ENCODE measurements at places on chromosomes 6 and 20.

- no peak for DNase-seq
These were observed 108.6 kb downstream of the BANF2 start for GRCh38 chr20:17808357-17808756.

- no peak for DNase-seq
These were observed 7.9 kb upstream of the FAM209A start for GRCh38 chr20:56516631-56517030.

DNA sequence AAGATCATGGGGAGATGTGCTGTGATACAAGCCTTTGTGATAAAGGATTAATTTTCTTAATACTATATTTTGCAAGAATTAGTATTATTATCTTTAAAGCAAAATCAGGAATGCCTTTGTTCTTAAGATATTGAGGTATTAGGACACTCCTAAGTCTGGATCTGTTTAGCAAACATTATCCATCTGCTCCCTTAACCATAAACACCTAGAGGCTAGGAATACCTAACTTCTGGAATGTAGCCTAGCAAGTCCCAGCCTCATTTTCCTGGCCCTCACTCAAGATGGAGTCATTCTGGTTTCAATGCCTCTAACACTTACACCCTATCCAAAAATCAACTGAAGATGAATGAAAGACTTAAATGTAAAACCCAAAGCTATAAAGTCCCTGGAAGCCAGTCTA is 106.3 kb upstream of the GJE1 start:
- DNase-seq, result no peak

- no peak for DNase-seq
These were observed 336.7 kb downstream of the GJA1 start for GRCh38 chr6:121771937-121772720.

DNA sequence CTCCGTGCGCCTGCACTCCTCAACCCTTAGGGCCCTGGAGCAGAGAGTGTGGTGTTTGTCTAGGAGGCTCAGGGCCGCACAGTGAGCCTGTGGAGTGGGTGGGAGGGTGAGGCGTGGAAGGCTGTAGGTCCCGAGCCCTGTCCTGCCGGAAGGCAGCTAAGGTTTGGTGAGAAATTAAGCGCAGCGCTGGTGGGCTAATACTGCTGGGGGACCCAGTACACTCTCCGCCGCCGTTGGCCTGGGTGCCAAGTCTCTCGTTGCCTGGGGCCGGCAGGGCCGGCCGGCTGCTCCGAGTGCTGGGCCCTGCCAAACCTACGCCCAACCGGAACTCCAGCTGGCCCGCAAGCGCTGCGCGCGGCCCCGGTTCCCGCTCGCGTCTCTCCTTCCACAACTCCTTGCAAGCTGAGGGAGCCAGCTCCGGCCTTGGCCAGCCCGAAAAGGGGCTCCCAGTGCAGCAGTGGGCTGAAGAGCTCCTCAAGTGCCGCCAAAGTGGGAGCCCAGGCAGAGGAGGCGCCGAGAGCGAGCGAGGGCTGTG is 40.4 kb upstream of the MCUR1 start:
- peak; percentile 77 for DNase-seq

GRCh38 chr20:49899541-49900383 is 15.6 kb downstream of the SPATA2 start:
- no peak for DNase-seq

GRCh38 chr6:128033156-128033555 is 132.3 kb upstream of the THEMIS start:
- no peak for DNase-seq

- no peak for DNase-seq
These were observed 82.9 kb upstream of the ATXN1 start for GRCh38 chr6:16844183-16844582.

- DNase-seq, result no peak
These were observed 274.9 kb downstream of the UTRN start for GRCh38 chr6:144559865-144560593.

DNA sequence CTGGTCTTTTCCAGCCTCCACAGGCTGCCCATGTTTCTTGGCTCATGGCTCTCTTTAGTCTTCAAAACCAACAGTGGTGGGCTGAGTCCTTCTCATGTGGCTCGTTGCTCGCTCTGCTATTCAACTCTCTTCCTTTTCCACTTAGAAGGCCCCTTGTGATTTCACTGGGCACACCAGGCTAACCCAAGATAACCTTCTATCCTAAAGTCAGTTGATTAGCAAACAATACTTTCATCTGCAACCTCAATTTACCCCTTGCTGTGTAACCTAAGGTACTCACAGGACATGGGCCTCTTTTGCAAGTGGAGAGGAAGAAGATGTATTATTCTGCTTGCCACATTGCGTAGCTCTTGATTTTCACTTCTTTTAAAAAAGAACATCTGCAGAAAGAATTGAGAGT is 79.6 kb downstream of the UTRN start:
- no peak for DNase-seq

DNA sequence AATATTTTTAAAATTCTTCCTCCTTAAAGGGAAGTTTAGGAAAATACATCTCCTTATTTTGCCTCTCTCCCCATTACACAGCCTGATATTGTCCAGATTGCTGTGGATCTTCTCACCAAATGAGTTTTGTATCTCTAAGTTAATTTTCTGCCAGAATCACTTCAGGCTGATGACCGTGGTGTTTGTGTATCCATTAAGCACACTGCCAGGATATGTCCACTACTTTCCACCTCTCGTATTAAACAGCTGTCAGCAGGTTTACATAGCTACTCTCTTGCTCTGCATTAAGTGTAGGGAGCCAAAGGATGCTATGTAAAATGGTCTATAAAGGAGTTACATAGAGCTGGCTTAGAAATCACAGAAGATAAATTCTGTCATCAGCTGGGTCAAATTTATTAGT is 201.1 kb downstream of the ZFAND3 start:
- no peak for DNase-seq

GRCh38 chr6:146548898-146549374 is 5.3 kb downstream of the RAB32 start:
- no peak for DNase-seq

DNA sequence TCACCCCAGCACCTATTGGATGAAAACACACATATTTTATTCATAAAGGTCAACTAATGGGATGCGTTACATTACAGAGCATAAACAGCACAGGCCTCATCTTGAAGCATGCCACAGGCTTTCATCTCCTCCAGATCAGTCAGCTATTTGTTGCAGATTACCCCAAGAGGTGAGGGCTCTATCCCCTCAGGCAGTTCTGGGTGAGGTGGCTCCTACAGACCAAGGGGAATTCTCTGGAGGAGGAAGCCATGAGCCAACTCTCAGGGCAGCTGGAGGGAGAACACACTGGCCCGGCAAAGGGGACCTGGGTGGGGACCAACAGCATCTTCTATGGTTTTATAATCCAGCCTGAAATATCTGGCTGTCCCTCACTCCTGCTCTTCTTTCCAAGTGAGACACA is 126.4 kb upstream of the BTBD3 start:
- DNase-seq, result no peak

GRCh38 chr6:112251171-112251875 is 3.0 kb downstream of the LAMA4 start:
- DNase-seq, result no peak

GRCh38 chr20:49561256-49561655 is 6.7 kb downstream of the PTGIS start:
- DNase-seq, result no peak

DNA sequence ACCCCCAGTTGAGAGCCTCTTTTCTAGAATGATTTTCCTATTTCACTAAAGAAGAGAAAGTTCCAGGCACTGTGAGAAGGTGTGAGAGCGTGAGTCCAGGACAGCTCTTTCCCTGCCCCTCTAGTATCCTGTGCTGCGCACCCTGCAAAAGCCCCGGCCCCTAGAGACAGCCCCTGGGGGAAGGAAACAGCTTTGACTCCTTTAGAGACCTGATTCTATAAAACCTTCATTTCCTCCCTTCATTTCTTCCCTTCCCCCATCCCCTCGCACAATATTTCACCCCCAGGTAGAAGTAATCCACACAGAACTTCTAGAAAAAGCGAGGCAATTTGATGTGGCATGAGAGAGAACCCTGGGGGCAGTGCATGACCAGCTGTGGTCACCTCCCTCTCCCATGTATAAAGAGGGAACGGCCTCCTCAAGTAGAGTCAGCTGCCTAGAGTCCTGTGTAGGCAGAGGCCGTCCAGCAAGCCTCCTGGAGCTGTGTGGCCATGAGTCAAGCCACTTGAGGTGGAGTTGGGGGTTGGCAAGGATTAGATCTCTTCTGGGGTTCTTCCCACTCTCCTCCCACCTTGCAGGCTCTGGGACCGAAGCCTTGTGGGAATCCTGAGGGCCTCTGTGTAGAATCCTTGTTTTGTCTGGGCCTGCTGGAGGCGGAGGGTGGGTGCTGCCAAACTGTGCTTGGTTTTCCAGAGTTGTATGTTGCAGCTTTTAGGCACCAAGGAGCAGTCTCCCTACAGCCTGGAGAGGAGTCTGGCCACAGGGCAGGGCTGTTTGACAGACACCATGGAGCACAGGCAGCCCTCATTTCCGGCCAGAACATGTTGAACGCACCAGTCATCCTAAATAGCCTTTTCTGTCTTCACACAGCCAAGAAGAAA is 41.7 kb downstream of the CHMP4B start:
- DNase-seq, result no peak

DNA sequence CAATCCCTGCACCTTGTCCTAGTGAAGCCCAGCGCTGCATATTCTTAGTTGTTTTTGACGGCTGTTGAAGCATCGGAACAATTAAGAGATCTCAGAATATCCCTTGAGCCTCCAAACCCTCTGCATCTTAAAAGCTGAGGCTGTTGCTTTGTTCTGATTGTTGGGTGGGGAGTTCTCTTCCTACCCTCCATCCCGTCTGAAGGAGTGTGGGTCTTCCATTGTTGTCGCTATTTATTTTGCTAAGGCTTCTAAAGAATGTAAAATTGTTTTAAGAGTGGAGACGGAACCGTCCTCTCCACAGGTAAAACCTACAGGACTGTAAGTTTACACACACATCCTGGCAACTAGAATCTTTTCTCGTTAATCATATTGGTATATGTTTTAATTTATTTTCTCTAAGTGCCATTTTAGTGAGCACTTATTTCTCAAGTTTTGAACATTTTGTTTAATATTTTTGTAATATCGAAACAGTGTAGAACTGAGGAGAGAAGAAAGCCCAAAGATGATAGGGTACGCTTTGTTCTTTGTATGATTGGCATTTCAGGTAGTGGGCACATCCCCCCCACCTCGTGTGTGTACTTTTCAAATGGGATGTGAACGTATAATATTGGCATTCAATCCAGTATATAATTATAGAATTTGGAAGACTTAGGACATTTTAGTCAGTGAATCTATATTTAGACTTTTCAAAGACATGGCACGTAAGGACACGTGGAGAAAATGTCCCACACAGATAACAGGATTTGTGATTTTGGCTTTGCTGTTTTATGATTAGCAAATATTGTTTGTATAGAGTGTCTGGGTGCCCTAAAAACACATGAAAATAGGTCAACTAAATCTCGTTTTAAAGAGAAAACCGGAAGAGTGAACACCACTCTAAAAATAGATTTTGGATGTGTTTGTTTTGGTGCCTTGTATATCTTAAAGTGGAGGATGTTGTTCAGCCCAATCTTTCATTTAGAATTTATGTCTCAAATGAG is 1.3 kb downstream of the RNF146 start:
- DNase-seq, result no peak

DNA sequence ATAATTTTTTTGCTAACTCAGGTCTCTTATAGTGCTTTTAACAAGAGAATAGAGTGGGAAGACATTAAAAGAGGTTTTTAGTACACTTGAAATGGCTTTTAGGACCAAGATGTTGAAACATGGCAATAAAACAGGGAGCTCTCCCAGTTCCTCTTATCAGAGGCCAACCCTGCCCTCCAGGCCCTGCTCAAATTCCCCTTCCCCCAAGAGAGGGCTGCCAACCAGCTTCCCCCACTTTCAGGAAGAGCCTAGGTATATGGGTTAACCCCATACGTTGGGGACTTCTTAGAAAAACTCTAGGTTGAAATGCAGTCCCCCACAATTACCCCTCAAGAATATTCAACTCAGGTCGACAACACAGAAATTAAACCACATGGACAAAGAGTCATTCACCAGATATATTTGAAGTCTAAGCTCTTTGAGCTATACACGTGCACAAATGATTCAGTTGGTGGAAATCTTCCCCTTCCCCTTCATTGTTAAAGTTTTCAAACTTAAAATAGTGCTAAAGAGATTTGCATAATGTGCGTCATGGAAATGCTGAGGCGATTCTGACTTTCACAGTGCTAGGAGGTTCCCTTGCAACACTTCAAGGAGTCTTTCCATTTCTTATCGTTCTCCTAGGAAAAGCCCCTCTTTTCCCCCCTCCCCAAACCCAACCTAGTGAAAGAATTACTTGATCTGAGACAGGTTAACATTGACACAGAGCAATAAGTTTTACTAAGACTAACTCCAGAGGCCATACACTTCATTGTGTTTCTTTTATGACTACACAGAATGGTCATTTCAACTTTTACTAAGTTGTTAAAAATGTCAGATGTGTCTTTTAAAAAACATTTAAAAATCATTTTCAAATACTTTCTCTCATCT is 49.8 kb upstream of the ENPP5 start:
- DNase-seq, result no peak

DNA sequence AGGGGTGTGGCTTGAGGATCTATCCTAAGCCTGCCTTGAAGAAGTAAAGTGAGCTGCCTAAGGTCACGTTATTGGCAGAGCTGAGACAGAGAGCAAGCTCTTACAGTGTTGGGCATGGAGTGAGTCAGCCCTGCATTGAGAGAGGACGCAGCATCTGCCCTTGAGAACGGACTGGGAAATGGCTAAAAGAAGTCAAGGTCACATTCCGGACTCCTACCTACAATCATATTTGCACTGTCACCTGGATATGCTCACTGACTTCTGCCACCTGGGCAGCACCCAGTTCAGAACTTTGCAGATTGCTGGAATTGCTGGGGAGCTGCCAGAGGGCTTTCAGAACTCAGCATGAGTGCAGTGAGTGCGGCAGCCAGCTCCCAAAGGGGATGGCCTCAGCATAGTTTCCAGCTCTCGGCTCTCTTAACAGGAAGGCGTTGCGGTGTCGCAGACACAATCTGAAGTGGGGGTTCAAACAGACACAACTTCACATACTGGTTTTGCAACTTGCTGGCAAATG is 199.3 kb upstream of the SGK1 start:
- DNase-seq, result no peak

DNA sequence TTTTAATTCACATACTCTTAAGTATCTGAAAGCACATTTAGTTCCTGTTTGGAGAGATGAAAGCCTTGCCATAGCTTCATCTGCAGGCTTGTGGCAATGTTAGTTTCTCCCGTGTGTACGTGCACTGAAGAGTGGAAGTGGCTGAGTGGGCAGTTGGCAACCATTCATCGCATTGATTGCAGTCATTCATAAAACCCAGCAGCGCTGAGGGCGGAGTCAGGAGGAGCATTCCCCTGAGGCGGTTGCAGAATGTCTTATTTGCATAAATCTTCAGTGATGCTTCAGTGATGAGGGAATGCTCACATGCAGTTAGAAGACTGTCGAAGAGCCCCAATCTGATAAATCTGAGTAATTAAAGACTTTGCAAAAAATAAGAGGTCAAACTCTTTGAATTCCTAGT is 79.1 kb downstream of the RIMS1 start:
- DNase-seq, result no peak

GRCh38 chr6:84696166-84696565 is 68.2 kb downstream of the TBX18 start:
- DNase-seq, result no peak

- no peak for DNase-seq
These were observed 207.6 kb downstream of the OGFRL1 start for GRCh38 chr6:71496018-71496721.

Data from vagina (tissue), 2 donors.